ENCODE measurements at places on chromosomes 2 and 18. TPM values are rescaled to one million over a fixed set of nuclear protein-coding genes. Genes with fewer than 3 reads are reported as not detected.

DNA sequence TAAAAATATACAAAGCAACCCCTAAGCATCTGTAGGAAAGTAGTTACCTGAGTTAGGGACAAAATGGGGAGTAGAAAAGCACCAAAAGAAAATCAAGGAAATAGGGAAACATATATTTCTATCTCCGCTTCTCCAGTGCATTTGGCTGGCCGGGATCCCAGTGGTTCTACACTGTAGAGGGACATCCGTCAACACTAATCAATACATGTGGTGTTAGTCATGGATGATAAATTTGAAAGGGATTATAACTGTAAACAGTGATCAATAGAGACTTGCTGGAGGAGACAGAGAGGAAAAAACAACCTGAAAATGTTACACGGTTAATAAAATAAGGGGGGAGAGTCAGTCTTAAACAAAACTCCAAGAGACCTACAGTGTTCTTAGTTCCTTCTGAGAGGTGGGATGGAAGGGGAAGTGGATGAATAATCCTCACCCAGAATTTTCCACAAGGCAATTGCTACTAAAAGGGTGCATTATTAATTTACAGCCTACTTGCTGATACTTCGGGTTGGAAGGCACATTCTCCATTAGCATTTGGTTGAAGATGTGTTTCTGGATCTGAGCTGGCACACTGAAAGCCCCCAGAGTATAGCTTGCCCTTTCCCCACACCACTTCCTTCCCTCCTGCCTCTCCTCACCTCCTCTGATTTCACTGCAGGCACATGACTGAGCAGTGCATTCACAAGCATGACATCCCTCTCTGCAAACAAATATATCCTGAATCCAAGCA, 530.0 kb downstream of the BCL11A start:
- no peak for DNase-seq

DNA sequence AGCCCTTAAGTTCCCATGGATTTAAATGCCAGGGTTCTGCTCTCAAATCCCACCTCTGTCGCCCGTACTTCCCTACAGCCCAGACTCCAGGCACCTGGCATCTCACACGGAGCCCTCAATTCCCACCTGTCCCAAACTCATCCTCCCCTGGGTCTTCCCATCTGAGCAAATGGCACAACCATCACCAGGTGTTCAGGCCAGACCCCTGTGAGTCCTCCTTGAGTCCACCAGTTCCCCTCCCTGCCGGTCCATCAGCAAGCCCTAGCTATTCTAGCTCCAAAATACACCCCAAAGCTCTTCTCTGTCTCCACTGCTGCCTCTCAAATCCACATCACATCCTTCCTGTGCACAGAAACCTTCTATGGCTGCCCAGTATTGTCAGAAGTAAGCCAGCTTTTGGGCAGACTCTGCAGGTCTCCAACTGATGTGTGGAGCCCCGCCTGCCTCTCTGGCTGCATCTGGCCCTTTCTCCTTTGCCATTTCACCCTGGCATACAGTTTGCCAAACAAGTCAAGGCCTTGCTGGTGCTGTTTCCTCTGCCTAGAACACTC, 67.7 kb downstream of the DNMT3A start:
- no peak for DNase-seq

- DNase-seq = no peak
Measured at GRCh38 chr2:102064679-102065674, 73.2 kb downstream of the IL1R2 start.

- DNase-seq = no peak
Measured at GRCh38 chr2:58922245-58922644, 681.1 kb upstream of the FANCL start.

- no peak for DNase-seq
Measured at GRCh38 chr18:23171581-23172156, 36.4 kb downstream of the CABLES1 start.

DNA sequence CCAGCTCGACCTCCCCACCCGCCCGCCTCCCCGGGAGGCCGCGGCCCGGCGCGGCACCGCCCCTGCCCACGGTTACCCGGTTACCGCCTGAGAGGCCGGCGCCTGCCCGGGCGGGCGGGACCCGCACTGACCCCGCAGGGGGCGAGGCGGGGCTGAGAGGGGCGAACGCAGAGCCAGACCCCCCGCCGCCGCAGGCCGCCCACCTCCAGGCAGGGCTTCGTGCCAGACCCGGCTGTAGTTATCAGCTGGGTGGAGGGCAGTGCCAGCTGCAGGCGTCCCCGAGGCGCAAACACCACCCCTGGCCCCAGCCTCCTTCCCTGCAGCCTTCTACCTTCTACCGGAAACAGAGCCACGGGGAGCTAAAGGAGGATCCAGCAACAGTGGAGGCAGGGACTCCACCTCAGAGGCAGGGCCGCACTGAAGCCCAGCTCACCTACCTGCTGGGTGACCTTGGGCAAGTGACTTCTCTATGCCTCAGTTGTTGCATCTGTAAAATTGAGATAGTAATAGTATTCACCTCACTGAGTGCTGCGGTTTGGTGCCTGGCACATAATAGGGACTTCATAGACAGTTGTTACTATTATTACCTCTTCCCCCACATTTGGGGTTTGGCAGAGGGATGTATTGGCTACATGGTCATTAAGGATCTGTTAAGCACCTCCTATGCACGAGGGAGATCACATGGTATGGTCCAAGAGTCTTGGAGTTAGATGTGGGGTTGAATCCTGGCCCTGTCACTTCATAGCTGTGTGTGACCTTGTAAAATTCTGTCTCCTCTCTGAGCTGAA, 231.6 kb upstream of the SMAD2 start:
- DNase-seq = no peak

DNA sequence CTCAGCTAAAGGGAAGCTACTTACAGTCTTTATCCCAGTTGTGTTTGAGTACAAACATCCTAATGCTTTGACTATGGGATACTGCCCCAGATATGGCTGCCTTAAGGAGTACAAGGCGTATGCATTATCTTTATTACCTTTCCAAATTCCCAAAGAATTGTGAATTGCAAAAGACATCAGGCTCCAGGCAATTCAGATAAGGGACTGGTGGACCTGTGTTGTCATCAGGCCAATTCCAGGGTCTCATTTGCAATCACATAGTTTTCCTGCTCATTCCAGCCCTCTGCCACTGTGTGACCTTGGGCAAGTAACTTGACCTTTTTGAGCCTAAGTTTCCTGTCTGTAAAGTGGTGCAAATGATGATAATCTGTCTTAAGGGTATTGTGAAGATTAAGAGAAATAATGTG, 137.5 kb downstream of the FMNL2 start:
- no peak for DNase-seq

DNA sequence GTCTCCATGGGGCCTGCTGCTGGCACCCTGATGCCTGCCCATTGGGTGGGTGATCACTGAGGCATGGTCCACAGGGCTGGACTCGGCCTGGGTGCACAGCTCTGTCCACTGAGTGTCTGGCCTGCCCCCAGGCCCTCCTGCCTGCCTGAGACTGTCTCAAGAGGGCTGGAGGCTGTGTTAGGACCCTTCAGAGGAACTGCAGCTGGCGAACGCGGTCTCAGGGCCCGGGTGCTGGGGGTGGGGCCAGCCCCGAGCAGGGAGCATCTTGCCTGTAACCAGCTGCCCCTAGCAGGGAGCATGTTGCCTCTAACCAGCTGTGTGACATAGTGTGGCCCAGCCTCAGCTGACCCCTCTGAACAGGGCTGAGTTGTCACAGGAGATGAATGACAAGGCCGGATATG, 50.0 kb downstream of the TWIST2 start:
- no peak for DNase-seq

DNA sequence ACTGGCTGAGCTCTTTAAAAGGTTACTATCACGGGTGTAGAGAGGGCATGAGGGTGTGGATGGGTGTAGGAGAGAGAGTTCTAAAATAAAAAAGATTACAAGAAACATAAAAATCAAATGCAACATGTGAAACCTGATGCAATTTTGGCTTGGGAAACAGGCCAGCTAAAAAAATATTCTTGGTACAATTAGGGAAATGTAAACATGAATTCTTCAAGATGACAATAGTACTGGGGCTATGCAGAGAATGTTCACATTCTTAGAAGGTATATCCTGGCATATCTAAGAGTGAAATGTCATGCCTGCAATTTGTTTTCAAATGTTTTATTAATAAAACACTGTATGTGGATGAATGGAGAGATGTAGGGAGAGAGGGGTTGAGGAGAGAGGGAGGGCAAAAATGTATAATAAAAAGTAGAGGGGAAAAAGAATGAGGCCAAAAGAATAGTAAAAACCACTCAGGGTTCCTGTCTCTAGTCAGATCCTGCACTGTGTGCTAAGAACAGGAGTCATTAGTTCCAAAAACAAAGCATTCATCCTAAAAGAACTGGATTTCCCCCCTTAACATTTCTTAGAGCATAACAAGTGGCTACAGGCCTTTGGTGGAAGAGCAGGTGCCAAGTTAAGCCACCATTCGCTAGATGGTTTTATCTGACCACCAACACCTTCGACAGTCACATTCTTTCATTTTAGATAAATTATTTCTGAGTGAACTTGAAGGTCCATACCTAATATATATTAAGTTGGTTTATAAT, 77.3 kb downstream of the LPIN2 start:
- DNase-seq = no peak

GRCh38 chr2:160891353-160891740, 268.9 kb upstream of the TANK start:
- DNase-seq = no peak

DNA sequence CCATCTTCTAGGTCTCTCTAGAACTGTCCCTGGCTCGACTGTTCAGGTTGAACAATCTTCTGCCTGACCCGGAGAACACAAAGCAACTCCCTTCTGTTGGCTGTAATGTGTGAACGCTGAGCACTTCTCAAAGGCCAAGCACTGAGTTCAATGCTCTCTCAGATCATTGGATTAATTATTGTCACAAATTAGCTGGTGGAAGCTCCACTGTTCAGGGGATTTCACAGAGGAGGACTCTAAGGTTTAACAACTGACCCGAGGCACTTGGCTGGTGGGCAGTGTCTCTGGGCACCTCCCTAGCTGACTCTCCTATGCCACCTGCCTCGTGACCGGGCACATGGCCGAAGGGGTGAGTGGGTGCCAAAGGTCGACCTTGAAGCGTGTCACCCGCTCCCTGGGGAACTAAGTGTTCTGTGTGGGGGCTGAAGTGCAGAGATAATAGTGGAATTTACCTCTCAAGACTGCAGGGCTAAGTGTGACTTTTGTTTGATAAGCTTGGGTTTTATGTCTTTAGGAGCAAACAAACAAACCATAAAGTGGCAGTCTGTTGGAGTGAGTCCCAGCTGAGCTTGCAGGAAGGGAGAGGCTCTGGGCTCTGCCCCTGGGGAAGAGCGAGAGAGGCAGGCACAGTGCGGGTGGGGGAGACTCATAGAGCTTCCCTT, 64.8 kb downstream of the BCL2L11 start:
- DNase-seq = no peak

- no peak for DNase-seq
Measured at GRCh38 chr2:31260870-31261269, 26.9 kb downstream of the EHD3 start.

DNA sequence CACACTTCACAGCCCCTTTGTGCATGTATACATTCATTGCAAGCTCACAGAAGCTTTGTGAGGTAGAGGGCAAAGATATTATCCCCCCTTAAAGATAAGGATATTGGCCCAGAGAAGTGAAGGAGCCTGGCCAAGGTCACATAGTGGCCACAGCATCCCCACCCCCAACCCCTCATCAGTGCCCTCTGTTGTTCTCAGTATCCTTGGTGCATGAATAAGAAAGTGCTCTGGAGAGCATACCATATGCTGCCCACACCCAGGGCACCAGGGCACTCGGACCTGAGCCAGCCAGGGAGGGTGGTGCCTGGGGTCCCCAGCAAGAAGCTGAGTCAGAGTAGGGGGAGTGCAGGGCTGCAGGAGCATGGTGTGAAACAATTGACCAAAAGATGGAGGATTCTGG, 3.3 kb downstream of the DYSF start:
- DNase-seq = no peak

DNA sequence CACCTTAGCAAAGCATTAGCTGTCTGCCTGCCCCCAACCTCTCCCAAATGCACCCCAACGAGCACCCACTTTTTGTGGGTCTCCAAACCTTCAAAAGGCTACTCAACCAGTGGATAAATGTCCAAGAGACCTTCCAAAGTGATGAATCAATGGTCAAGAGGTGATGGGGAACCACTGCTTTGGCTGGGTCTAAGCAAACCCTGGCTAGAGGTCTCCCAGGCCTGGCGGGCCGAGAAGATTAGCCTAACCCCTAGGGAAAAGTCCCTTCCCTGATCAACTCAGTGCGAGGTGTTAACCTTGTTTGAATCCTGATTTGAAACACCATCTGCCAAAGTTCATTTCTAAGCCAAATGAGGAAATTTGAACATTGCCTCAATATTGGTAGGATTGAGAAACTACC, 144.7 kb upstream of the SIX3 start:
- DNase-seq = no peak

- no peak for DNase-seq
Measured at GRCh38 chr2:220263300-220263699, 635.9 kb downstream of the SLC4A3 start.

- DNase-seq = peak; percentile 44
Measured at GRCh38 chr18:21914739-21915319, 174.2 kb downstream of the MIB1 start.

- DNase-seq = no peak
Measured at GRCh38 chr2:53452957-53453748, 314.5 kb upstream of the CHAC2 start.

- no peak for DNase-seq
Measured at GRCh38 chr2:40488101-40488601, 36.3 kb upstream of the SLC8A1 start.

GRCh38 chr2:41870265-41870585, 177.6 kb upstream of the PKDCC start:
- DNase-seq = no peak

DNA sequence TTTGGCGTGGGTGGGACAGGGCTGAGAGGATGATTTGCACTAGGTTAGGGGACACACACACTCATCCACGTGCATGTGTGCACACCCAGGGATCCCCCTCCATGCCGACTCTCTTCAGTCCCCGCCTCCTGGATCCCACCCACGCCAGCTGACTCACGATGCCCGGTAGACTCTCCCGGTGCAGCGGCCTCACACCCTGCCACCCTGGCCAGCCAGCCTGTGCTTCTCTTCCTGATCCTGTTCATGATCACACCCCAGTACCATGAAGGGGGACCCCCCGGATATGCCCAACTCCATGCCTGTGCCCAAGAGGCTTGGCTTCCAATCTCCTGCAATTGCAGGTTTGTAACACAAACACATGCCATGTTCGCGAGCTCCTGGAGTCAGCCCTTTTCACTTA, 157.8 kb upstream of the HDAC4 start:
- DNase-seq = no peak

DNA sequence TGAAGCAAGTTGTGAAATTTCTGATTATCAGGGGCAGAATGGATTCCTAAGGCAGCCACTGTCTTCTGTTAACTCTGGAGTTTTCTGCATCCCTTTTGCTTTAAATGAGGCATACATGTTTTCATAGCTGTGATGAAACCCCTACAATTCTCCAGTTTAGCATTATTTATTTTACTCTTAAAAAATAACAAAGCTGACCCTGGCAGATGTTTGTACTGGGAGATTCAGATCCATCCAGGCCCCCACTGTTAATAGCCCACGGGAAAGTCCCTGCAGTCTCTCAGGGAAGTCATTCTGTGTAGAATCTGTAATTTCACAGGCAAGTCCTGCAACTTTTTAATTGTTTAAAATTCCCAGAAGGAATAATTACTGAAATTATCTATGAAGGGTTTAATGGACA, 353 bp upstream of the SULT1C4 start:
- no peak for DNase-seq

Gene CLEC4F
- total RNA-seq = not detected

Gene NRP2
- total RNA-seq = 19.9 TPM

Gene HTR2B
- total RNA-seq = not detected

Gene NT5C1B
- total RNA-seq = not detected

Gene LYG2
- total RNA-seq = not detected

Gene FHOD3
- 4.8 TPM for total RNA-seq

Gene CRYBA2
- total RNA-seq = not detected

Gene PTRHD1
- total RNA-seq = 37.6 TPM

Gene GAREM1
- 7.4 TPM for total RNA-seq
